ENCODE measurements at places on chromosomes 3 and 15. TPM values are rescaled to one million over a fixed set of nuclear protein-coding genes. Genes with fewer than 3 reads are reported as not detected.

BCHE gene
- total RNA-seq = 0.94 TPM

RAB6B gene
- total RNA-seq = 2.4 TPM

CYP8B1 gene
- total RNA-seq = not detected

ITIH3 gene
- 0.05 TPM for total RNA-seq

RAB27A gene
- 8.7 TPM for total RNA-seq

FBXW12 gene
- not detected for total RNA-seq

Data from A549 treated with CpdA at 1 μM for 4 hours (cell line).